ENCODE measurements at places on chromosomes 2 and 18.
A peak's percentile ranks its signal among the peaks of the same experiment; 100 is the strongest.

- no peak for DNase-seq
Measured at GRCh38 chr2:167254721-167255120, 366.4 kb downstream of the XIRP2 start.

DNA sequence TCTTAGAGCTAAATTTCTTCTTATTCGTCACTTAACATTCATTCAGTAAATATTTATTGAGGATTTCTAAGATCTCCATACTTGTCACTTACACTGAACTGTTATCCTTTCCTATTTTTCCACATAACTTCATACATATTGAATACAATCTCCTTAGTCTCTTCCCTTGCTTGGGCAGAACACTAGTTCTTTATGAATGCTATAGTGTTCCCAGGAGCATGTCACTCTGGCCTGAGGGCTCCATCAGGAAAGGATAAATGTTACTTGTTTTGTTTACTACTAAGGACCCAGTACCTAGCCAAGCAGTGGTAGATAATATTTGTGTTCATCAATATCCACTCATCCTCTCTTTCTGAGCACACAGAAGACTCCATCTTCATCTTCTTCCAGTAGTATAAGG is 544.7 kb downstream of the ZEB2 start:
- DNase-seq: no peak

GRCh38 chr2:239456940-239457339 is 56.1 kb upstream of the HDAC4 start:
- no peak for DNase-seq

DNA sequence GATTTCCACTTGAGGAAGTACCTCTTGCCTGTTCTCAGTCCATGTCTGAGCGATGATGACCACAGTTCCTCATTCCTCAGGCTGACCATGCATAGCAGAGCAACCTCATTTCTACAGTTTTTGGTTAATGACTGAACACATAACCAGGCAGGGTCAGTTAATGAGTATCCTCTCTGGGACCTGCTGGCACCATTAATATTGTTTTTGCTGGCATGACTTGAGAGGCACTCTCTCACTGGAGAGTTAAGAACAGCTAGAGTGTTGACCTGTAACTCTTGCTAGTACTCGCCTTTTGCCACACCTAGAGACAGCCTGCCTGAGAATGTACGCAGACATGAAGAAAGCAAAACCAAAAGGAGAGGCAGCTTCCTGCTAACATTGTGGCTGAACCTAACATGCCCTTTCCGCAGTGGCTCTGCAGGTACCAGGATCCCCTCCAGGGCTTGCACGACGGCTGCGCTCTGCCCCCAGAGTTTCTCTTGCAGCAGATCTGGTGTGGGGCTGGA is 23.9 kb downstream of the PECR start:
- peak; percentile 57 for DNase-seq

DNA sequence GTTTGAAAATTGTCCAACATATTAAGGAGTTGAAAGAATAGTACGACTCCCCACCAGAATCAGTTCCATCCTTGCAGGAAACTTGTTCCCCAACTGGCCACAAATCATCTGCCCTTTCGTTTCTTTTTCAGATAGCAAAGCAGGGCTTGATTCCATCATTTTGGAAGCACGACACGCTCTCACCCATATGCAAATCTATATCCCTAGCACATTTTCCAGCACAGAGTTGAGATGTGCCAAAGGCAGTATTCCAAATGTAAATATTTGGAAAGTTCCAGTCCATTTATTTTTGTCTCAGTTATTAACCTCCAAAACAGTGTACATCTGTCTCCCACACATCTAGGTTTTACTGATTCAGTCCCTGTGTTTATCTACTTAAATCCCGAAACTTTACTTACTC is 128.8 kb upstream of the BCL2L11 start:
- DNase-seq: no peak

- DNase-seq: no peak
Measured at GRCh38 chr2:109084341-109084740, 44.7 kb upstream of the SH3RF3 start.

DNA sequence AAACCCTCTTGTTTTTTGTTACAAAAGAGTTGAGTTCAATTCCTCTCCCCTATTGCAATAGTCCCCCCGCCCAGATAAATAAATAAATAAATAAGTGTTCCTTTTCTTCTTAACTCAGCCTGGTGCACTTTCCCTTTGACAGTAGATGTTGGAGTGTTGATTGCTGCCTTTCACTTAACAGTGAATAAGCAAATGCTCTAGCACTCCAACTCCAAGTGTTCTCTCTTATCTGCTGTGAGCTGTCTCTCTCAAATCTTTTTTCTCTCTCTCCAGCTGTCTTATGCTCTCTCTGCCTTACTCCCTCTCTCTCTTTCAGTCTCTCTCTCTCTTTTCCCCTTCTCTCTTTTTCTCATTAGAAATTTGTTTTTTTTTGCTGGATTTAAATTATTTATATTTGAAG is 216.7 kb downstream of the TMX3 start:
- no peak for DNase-seq

DNA sequence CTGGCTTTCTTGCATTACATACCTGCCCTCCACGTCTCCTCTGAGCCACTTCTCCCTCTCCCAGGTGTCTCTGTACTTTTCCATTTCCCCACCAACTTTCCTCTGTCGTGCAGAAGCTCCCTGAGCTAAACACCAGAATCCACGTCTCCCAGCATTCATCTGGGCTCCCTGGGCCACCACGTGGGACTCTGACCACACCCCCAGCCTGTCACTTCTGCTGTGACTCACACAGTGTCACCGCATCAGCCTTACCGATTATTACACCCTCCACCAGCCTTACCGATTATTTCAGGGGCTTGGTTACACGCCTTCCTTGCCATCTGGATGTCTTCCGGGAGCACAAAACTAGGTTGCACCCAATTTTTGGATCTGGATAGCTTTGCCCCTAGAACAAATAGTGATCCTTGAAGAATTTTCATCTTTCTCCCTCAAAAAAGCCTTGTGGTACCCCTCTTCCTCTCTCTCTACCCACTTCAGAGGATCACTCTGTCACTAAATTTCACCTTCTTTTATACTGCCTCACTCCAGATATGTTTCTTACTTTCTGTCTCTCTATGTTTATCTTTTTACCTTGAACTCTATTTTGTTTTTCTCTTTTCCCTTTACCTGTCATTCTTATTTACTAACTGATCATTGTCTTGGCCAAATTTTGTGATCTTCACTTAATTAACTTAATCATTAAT is 136.9 kb upstream of the CAB39 start:
- DNase-seq: peak; percentile 52

GRCh38 chr2:10079870-10080535 is at the start of gene CYS1:
Gene CYS1, minus strand, starts transcription at chr2:10080411. Its CDS starts 188 bp downstream, at chr2:10080223.
- peak; percentile 27 for DNase-seq

GRCh38 chr2:103174711-103175110 is 412.9 kb downstream of the TMEM182 start:
- DNase-seq: no peak

- no peak for DNase-seq
Measured at GRCh38 chr2:61357681-61358080, 113.2 kb downstream of the USP34 start.

DNA sequence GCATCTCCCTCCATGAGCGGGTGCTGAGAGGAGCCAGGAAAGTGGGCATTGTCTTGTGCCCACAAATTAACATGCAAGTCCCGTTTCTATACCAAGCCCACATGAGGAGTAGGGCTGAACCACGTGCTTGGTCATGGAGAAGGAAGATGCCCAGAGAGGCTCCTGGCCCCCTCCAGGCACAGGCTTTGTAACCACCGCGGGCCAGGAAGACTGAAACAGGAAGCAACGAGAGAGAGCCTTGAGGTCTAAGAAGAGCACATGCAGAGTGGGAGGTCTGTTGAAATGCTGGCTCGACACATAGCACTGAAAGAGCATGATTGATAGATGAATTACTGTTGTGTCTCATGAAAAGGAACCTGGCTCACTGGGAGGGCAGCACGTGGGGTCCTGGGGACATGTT is 36.3 kb downstream of the VWA3B start:
- no peak for DNase-seq

GRCh38 chr2:9086465-9086864 is 83.0 kb upstream of the MBOAT2 start:
- no peak for DNase-seq

DNA sequence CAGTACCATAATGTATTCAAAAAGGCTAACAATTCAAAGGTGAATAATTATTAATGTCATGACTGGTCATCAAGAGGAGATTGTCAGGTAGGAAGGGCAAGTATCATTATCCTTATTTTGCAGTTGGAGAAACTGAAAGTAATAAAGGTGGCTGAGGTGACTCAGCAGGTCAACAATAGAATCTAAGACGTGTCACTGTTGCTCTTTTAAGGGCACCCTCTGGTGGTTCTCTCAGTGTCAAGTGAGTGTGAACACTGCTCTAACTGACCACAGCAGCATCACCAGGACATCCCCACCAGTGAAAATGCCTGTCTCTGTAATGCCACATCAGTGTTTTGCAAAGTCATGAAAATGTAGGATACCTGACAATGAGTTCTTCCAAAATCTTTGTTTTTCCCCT is 69.7 kb downstream of the DCC start:
- no peak for DNase-seq

DNA sequence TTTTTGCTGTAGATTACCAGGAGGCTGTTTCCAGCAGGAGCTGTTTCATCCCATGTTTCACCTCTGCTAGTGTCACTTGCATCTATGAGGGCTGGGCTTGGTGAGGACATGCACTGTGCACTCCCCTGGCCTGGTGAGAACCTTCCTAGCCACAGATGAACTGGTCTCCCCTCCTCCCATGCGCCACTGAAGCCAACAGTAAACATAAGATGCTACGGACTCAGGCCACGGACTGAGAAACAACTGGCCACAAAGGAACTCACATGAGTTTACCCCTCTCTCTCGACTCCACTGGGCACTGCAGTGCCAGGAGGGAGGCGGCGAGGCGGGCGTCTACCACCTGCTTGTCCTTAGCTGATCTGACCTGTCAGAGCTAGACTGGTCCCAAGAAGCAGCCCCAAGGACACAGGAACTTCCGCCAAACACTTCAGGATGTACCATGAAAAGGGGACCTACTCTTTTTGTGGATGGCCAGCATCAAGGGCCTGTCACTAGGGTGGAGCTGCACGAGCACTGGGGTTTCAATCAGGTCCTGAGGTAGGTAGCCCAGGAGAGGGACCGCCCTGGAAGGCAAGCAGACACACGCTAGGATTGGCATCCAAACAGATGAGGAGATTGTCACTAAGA is 22.8 kb upstream of the HES6 start:
- no peak for DNase-seq

DNA sequence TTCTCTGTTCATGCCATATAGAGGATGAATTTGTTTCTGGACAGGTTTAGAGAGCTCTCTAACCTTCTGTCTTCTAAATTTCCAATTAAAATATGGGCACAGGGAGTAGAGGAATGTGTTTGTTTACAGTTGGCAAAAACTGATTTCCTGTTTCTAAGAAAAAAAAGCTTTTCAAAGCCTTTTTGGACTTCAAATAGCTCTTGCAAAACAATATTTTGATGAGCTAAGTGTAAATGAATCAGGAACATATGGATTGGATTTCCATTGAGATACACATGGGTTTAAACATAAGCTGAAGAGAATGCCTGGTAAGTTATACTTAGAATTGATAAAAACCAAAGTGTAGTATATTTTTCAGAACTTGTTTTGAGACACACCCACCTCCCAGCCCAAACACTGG is 677.5 kb downstream of the NYAP2 start:
- no peak for DNase-seq

GRCh38 chr2:120605231-120605935 is 130.3 kb upstream of the GLI2 start:
- DNase-seq: no peak

DNA sequence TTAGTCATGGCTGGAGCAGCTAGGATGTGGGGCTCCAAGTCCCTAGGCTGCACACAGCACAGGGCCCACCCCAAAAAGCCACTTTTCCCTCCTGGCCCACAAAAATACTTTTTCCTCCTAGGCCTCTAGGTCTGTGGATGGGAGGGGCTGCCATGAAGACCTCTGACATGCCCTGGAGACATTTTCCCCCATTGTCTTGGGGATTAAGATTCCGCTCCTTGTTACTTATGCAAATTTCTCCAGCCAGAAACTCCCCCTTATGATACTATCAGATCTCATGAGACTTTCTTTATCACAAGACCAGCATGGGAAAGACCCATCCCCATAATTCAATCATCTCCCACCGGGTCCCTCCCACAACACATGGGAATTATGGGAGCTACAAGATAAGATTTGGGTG is 125.9 kb downstream of the ESCO1 start:
- no peak for DNase-seq

GRCh38 chr2:105744909-105745853 is at the start of gene NCK2:
Gene NCK2, plus strand, starts transcription at chr2:105744912. Its CDS starts 110,152 bp downstream, at chr2:105855064.
- DNase-seq: no peak

- peak; percentile 87 for DNase-seq
Measured at GRCh38 chr2:241965931-241966412, 96.4 kb downstream of the RTP5 start.

GRCh38 chr18:51765606-51766360 is 568.3 kb upstream of the MEX3C start:
- DNase-seq: no peak

DNA sequence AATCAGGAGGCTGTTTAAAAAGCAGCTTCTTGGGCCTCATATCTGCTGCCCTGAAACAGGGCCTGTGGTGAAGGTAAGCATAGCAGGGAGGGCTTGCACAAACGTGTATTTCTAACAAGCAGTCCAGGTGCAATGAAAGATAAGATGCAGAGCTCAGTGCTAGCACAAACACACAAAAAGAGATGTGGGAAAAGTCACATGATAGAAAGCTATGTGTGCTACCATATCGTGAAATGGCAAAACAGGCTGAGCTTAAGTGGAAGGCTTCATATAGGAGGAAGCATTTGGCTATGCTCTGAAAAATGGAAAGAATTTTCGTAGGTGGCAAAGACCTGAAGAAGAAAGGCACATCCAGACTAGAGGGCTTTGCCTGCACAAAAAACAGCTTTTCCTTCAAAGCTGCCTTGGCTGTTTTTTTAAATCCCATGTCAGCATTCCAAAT is 10.2 kb downstream of the RSAD2 start:
- no peak for DNase-seq

DNA sequence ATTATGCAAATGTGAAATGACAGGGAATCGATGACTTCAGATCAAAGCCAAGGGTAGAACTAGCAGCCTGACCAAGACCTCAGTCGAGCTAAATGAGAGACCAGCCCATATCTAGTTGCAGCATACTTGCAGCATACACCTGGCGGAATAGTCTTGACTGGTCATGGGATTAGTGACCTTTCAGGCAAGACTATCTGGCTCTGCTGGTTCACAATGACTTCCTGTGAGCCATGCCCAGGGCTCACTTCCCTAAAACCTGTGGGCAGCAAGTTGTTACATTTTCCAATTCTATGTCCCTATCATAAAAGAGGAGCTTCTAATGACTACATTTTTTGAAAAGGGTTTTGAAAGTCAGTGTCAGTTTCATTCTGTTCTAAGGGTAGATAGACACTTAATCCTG is 1624.9 kb upstream of the CELF4 start:
- no peak for DNase-seq

DNA sequence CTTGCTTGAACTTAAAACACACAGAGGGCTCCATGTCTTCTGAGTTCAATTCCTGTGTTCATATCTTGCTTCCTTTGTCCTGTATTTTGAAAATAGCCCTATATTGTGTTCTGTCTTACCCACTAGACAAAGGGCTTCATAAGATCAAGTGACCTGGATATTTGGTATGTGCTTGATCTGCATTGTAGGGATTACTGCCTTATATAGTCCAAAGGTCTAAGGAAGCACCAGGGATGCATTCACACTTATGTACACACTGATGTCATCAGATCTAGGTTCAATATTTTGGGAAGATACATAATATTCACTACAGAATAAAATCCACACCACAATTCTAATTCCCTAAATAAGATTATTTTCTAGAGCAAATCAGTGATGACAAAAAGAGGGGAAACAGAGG is 278.0 kb upstream of the KYNU start:
- no peak for DNase-seq

GRCh38 chr2:13681936-13682335 is 950.6 kb upstream of the LRATD1 start:
- no peak for DNase-seq

GRCh38 chr2:240999873-241000541 is 1.6 kb downstream of the SNED1 start:
- DNase-seq: no peak

Measured in stimulated activated CD4-positive, alpha-beta T cell treated with anti-CD3 and anti-CD28 coated beads, Interleukin-15, amount 100 ng/mL, for 24 hours (primary cell).